ENCODE measurements at places on chromosomes 6 and 20. TPM values are rescaled to one million over a fixed set of nuclear protein-coding genes. Genes with fewer than 3 reads are reported as not detected.

Gene ADA
- 14.4 TPM for total RNA-seq

Gene CLVS2
- under 0.01 TPM for total RNA-seq

Gene SEL1L2
- total RNA-seq: not detected

Gene ETV7
- 0.73 TPM for total RNA-seq

Gene NFKBIE
- total RNA-seq: 125 TPM

Gene GNAS-AS1
- 0.10 TPM for total RNA-seq

Gene NOX3
- total RNA-seq: not detected

Gene FAM209B
- 0.52 TPM for total RNA-seq

Gene MYCT1
- 2.5 TPM for total RNA-seq

Gene SPATA25
- 0.52 TPM for total RNA-seq

Gene LMBRD1
- 70.5 TPM for total RNA-seq

Gene GPX5
- not detected for total RNA-seq

Gene ARHGAP40
- not detected for total RNA-seq

Gene SPDEF
- 0.31 TPM for total RNA-seq

Gene RBPJL
- total RNA-seq: not detected

Gene FERMT1
- under 0.01 TPM for total RNA-seq

Gene EFCAB8
- total RNA-seq: 0.73 TPM

Gene SLC35D3
- 0.52 TPM for total RNA-seq

Gene CLPSL1
- not detected for total RNA-seq

Gene BEND6
- total RNA-seq: 1.0 TPM

Gene SAPCD1
- 0.63 TPM for total RNA-seq

Gene C6orf58
- not detected for total RNA-seq

Gene TRIM27
- total RNA-seq: 18.5 TPM

Gene FOXF2
- not detected for total RNA-seq

Gene SDC4
- total RNA-seq: 17.1 TPM

Gene PGK2
- total RNA-seq: not detected

Gene MRPL14
- total RNA-seq: 10.3 TPM

Gene HCRTR2
- total RNA-seq: not detected

Gene SNX21
- total RNA-seq: 5.7 TPM

Gene UTRN
- total RNA-seq: 318 TPM

Gene NMBR
- total RNA-seq: not detected

Gene IL17A
- total RNA-seq: not detected

Gene RAET1E
- not detected for total RNA-seq

Gene IGF2R
- 49.3 TPM for total RNA-seq

Gene PCK1
- not detected for total RNA-seq

Gene KIF13A
- total RNA-seq: 18.1 TPM

Gene BLOC1S5
- 7.1 TPM for total RNA-seq

Gene GABRR2
- 0.63 TPM for total RNA-seq

Gene HSPA12B
- total RNA-seq: not detected

Gene DEFB132
- total RNA-seq: not detected

Gene SPTLC3
- total RNA-seq: 1.0 TPM

Gene LY6G5C
- 1.2 TPM for total RNA-seq

Gene RAB44
- total RNA-seq: 1.3 TPM

Gene TRPC4AP
- total RNA-seq: 55.3 TPM

Gene GDAP1L1
- total RNA-seq: not detected

Gene PRDM13
- under 0.01 TPM for total RNA-seq

Gene ATP6V1G2
- total RNA-seq: 0.73 TPM

All from mononuclear cell (primary cell).